ENCODE measurements at places on chromosomes 13 and 19. TPM values are rescaled to one million over a fixed set of nuclear protein-coding genes. Genes with fewer than 3 reads are reported as not detected.

The MISP3 gene
- total RNA-seq, result 0.82 TPM

The ZNF581 gene
- total RNA-seq, result 28.6 TPM

The LILRA1 gene
- not detected for total RNA-seq

The FFAR1 gene
- total RNA-seq, result 0.16 TPM

The NOVA2 gene
- total RNA-seq, result not detected

The ZNF229 gene
- 9.8 TPM for total RNA-seq

The FFAR3 gene
- total RNA-seq, result not detected

The C1QTNF9B gene
- not detected for total RNA-seq

The TEKTIP1 gene
- not detected for total RNA-seq

The CABP5 gene
- total RNA-seq, result not detected

The DACT3 gene
- total RNA-seq, result 0.45 TPM

The RASA3 gene
- 34.7 TPM for total RNA-seq

The SOHLH2 gene
- total RNA-seq, result 28.4 TPM

The CCL25 gene
- total RNA-seq, result not detected

The MAST1 gene
- 0.45 TPM for total RNA-seq

The ZNF223 gene
- total RNA-seq, result 1.7 TPM

The OR7E24 gene
- not detected for total RNA-seq

The SMAD9 gene
- total RNA-seq, result 0.49 TPM

All from A375 (cell line).